ENCODE measurements at places on chromosomes 7 and 10.

GRCh38 chr10:86591436-86591835, 62.9 kb upstream of the OPN4 start:
- DNase-seq, result no peak

DNA sequence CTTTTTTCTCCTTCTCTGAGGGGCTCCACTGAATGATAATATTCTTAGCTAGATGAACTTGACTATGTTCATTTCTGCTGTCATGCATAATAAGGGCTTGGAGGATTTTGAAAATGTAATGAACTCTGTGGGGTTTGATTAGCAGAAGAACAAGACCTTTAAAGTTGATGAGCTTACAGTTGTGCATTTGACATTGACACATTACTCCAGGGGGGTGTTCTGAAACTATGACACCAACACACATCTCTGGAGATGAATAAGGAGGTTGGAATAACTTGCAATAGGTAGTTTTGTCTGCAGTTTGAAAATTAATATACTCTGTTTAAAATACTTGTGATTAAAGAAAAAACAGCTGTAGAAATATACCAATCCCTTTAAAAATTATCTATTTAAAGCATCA, 80.3 kb downstream of the ANK3 start:
- no peak for DNase-seq

DNA sequence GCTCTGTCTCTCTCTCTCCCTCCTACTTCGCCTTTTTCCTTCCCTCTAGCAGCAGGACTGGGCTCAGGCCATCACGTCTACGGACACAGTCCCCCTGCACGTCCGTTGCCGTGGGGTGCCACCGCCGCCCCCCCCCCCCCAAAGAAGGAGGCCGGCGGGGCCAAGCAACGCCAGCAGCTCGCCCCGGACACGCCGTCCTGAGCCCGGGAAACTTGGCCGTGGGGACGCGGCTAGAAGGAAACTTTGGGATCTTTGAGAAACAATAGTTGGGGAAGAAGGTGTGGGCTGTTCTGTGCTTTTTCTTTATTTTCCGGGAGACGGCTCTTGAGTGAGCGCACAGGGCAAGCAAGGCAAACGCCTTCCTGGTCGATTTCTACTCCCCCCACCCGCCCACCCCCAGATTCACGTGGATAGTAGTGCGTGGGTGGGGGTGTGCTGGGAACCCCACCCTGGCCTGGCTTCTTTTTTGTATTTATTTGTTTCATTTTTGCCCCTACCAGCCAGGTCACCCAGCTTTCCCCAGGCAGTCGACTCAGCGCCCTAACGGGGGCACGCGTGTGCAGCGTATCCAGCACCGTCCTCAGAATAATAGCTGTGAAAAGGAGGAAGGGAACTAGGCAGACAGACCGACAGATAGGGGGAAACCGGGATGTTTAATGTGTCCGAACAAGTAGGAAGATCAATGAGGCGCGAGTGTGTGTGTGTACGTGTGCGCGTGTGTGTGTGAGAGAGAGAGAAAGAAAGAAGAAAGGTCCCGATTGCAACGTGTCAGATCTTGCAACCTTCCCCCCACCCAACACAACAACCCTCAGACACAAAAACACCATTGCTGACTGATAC, 1.4 kb downstream of the MXI1 start:
- peak; percentile 27 for DNase-seq

- no peak for DNase-seq
These were observed 179.0 kb downstream of the DGKI start for GRCh38 chr7:137667633-137668387.

DNA sequence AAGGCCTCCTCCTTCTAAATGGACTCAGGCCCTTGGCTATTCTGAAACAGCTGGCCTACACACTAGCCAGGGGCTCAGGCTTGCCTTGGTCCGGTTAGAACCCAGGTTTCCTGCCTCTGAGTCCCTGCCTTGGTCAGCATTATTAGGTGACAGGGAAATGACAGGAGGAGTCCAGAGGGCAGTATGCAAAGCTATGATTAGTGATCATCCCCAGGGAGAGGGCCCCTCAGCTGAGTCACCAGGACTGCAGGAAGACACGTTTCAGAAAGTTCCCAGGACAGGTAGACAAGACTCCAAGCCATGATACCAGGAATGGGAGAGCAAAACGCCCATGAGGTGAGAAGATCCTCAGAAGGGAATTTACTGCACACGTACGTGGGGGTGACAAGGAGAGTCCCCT, 301.1 kb upstream of the COBL start:
- DNase-seq, result no peak

- no peak for DNase-seq
These were observed 737.2 kb upstream of the IGFBP3 start for GRCh38 chr7:46658281-46658680.

DNA sequence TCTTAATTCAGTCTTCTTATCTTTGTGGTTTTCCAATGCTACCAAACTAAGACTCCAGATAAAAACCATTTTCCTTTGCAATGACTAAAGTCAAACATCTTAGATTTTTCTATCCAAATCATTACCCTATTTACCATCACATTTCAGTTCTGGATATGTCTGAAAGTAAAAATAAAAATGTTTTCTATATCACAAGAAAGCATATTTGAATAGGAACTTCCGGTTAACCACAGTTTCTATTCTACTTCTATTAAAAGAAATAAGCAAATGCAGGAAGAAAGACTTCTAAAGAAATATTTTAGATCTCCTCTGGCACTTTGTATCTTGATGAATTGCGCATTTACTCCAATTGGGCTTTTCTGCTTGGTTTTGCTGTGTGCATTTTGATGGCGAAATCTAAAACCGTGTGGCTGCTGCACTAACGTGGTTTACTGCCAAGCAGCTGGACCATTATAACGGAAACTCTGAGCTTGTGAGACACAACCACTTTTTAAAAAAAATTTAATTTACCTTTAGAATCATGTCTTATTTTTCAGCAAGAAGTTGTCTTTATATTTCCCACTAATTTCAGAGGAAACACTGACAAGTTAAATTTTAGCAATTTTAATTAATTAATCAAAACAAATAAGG, 146.1 kb downstream of the VPS50 start:
- no peak for DNase-seq

GRCh38 chr7:144821067-144821466, 14.8 kb downstream of the TPK1 start:
- no peak for DNase-seq

DNA sequence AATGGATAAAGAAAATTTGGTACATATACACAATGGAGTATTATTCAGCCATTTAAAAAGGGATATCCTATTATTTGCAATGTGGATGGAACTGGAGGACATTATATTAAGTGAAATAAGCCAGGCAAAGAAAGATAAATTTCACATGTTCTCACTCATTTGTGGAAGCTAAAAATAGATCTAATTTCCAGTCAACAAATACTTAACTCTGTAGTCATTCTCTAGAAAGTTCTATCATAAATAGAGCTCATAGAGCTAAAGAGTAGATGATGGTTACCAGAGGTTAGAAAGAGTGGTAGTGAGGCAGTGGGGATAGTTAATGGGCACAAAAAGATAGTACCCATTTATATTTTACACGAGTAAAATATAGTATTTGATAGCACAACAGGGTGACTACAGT, 104.2 kb upstream of the SLC13A1 start:
- DNase-seq, result no peak

- no peak for DNase-seq
These were observed 112.7 kb downstream of the ICA1 start for GRCh38 chr7:8149222-8149621.

Data from effector CD4-positive, alpha-beta T cell (primary cell).